ENCODE measurements at places on chromosomes 2 and 18.
A peak's percentile ranks its signal among the peaks of the same experiment; 100 is the strongest.

DNA sequence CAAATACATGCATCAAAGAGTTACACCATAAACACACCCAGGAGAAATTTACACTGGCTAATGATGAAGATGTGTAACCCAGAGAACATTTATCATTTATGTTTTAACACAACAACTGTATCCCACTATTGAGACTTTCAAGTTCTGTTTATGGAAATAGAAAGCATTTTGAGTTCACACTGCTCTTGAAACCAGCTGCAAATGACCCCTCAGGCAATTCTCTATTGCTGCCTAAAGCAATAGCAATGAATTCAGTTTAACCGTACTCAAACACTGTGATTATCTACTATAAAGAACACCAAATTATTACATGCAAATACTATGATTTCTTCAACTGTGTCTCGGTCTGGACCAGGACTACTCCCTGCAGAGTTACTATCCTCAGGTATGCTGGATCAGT, 452.7 kb upstream of the NRXN1 start:
- DNase-seq, result no peak

GRCh38 chr18:53789376-53790247, 434.9 kb downstream of the MBD2 start:
- no peak for DNase-seq

- DNase-seq, result no peak
Measured at GRCh38 chr2:202687276-202687675, 52.5 kb downstream of the FAM117B start.

GRCh38 chr2:128012698-128013097, 15.2 kb downstream of the SAP130 start:
- no peak for DNase-seq

GRCh38 chr2:3520591-3520990, 1.3 kb upstream of the ADI1 start:
- no peak for DNase-seq

DNA sequence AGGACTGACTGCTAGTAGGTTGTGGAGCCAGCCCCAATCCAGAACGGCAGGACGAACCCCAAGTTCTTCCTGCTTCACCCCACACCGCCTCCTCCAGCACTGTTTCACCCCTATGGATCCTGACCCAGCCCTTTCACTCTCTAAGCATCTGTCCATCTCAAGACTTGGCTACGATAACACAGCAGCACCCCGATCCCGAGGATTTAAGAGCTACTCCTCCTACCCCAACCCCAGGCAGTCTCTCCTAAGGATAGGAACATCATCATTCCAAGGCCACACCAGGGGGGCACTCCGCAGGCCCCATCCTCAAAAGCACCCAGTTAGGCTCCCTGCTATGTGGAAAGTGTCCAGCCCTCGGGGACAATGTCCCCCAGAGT, 645 bp downstream of the KCTD18 start:
- no peak for DNase-seq

GRCh38 chr18:80204142-80204541, 43.2 kb downstream of the PARD6G start:
- DNase-seq, result no peak

GRCh38 chr2:151051574-151052220, 210.0 kb downstream of the RBM43 start:
- peak; percentile 2 for DNase-seq

DNA sequence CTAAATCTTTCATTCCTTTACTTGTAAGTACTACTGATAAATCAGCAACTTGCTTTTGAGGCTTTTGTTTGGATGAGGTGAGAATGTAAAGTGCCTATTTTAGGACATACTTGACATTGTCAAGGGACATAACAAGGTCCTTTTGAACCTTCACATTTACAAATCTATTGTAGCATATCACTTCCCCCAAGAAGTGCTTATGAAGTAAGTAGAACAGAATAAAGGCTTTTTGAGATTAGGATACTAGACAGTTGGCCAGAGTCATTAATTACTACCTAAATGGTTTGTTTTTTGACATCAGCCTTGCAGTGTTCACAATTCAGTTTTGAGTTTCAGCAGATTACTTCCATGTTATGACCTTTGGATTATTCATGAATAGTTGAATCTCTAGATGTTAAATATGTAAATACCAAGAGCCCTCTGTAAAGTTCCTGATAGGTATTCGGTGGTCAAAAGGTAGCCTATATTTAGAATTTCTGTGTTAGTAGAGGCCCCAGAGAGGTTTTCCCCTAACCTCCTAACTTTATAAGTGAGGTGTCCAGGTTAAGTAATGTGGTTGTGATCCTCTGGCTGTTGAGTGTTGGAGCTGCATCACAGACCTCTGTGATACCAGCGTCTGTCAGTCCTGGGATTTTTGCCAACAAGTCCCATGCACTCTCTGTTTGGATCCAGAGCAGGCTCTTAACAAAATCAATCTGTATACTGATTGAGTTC, 67.2 kb downstream of the LCLAT1 start:
- no peak for DNase-seq

- no peak for DNase-seq
Measured at GRCh38 chr18:77733292-77733903, 483.8 kb downstream of the GALR1 start.

DNA sequence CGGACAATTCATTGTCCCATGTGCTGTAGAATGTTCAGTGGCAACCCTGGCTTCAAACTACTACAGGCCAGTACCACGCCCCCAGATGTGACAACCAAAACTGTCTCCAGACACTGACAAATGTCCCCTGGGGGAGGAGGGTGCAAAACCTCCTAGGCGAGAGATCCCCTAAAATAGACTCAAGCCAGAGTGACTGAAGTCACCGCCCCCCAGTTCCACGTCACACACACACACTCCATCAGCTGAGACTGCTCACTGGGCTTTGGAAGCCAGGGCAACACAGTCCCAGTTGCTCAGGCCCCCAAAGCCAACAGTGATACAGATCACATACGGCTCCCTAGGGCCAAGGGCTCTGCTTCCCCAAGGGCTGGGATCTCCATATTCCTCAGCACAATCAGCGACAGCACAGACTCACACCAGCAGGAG, 19.1 kb downstream of the HDAC4 start:
- DNase-seq, result peak; percentile 67

DNA sequence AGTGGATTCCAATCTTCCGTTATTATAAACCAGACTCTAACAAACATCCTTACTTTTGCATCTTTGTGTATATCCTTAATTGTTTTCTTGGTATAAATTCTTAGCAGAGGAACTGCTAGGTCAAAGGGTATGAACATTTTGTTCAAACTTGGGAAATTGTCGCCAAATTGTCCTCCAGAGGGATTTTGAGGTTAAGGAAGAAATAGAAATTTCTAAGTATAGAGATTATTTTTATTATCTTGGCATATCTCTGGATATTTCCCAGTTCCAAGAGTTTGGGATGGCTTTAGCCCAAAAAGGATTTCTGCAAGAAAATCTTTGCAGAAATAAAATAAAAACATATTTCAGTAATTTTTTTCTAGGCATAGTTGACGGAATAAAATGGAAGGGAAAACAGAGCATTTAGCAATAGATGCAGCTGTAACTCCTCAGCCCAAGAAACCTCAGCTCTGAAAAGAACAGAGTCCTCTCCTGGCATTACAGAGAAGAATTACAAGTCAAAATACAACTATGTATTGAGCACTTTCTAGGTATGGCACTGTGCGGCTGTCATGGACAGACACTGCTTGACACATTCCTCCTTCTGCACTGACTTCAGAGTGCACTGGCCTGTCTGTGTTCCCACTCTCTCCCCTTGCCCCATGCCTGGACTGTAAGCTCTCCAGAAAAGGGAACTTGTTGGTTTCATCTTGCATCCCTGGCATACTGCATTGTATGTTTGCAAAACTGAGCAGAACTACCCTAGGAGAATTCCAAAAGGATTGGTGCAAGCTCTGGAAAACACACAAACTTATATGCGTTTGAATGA, 117.3 kb upstream of the STON1 start:
- DNase-seq, result no peak

DNA sequence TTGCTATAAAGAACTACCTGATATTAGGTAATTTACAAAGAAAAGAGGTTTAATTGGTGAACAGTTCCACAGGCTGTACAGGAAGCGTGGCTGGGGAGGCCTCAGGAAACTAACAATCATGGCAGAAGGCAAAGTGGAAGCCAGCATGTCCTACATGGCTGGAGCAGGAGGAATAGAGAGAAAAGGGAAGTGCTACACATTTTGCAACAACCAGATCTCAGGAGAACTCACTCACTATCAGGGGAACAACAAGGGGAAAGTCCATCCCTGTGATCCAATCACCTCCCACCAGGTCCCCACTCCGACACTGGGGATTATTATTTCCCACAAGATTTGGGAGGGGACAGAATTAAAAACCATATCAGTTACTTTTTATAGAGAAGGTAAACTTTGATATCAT, 273.5 kb upstream of the MMADHC start:
- no peak for DNase-seq

GRCh38 chr2:43186679-43187374, 39.6 kb downstream of the ZFP36L2 start:
- no peak for DNase-seq

GRCh38 chr2:52311862-52312261, 1279.9 kb upstream of the NRXN1 start:
- DNase-seq, result no peak

GRCh38 chr2:134272806-134273205, 18.9 kb downstream of the MGAT5 start:
- DNase-seq, result no peak

DNA sequence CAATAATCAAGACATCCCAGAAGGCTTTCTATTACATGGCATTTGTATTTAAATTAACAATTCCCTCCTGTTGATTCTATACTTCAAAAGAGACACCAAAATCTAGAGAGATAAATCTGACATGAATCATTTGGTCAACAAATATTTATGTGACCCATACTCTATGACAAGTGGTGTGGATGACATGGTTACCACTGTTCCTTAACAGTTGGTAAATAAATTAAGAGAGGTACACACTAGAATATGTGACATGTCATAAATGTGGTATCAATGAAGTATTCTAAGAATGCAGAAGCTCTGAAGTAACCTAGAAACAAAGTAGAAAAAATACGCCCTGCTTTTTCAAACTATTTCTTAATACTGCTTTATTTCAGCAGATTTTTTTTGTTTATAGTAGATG, 255.4 kb downstream of the EXOC6B start:
- DNase-seq, result no peak

DNA sequence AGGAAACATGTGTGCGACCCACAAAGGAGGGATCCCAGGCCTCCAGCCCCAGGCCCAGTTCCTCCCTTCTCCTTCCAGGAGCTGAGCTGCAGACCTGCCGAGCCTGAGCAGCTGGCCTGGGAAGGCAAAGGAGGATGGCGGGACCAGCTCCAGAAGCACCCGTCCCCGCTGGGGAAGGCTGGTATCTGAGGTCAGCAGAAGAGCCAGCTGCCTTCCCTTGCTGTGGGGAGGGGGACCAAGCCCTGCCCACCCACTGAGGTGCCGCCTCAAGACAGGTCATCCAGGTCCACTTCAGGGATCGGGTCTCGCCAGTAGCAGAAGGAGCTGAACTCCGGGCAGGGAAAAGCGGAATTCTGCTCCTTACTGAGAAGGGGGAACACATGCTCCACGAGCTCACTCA, 73.2 kb downstream of the EMILIN2 start:
- no peak for DNase-seq

DNA sequence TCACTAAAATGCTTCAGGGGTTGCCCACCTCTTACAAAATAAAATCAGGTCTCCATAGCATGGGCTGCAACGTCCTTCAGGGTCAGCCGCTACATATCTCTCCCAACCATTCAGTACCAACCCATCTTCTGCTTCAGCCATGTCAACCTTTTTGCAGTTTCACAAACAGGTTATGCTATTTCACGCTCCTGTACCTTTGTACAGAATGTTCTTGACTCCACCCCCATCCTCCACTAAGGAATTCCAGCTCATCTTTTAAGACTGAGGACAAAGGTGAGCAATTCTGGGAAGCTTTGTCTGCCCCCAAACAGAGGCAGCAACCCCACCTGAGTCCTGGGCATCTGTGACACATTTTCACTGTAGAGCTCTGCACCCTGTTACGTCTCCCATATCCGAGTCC, 8.8 kb upstream of the EVA1A start:
- DNase-seq, result no peak

DNA sequence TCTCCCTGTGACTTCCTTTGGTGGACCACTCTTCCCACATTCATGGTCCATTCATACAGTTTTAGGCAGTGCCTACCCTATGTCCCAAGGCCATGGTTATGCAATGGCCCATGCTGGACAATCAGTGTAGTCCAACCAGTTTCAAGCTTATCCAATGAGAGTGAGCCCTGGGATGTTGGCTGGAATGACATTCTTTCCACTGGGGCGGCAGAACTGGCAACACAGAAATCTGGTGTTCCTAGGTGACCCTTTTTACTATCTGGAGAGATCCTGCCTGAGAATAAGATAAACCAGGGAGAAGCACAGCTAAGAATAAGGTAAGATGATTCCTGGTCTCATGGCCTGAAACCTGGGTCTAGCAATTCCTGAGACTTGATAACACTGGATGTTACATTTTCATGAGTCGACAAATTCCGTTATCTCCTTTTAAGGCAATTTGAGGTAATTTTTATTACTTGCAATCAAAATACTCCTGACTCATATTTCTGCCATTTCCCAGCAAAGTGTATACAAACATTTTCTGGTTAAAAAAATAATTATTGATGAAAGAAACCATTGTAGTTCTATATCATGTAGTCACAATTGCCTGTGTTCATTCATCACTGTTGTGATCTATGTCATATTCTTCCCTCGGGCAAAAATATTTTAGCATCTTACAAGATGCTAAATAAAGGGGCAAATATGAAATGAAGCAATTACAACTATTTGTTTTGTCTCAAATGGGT, 271.5 kb upstream of the LYPD1 start:
- DNase-seq, result no peak

DNA sequence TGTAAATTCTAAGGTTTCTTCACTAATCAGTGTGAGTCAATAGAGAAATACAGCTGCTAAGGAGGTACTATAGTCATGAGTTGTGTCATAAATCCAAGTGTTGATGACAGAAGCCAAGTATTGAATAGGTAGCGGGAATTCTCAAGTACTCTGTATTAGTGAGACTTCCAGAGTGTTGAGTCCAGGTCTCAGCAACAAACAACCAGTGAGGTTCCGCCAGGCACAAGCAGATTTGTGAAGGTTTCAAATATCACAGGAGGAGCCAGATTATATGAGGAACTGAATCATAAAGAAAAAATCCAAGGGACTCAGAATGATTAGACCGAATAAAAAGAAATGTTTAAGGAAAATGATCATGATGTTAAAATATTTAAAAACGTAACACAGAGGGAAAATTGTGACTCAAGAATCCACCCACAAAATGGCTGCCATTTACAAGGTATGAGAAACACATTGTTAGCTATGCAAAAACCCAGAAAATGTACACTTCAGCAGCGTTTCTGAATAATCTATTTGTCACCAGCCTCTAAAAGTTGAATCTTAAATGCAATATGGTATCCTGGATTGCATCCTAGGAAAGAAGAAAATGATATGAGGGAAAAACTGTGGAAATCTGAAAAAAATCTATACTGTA, 27.3 kb upstream of the EVA1A start:
- DNase-seq, result no peak

- DNase-seq, result no peak
Measured at GRCh38 chr2:233919938-233920337, 2.8 kb downstream of the TRPM8 start.

All from GM12892 (cell line).